NCI-H1436 treated with DMSO at 0.1 percent for 48 hours (cell line): ENCODE measurements at places on chromosomes 13 and 19.

DNA sequence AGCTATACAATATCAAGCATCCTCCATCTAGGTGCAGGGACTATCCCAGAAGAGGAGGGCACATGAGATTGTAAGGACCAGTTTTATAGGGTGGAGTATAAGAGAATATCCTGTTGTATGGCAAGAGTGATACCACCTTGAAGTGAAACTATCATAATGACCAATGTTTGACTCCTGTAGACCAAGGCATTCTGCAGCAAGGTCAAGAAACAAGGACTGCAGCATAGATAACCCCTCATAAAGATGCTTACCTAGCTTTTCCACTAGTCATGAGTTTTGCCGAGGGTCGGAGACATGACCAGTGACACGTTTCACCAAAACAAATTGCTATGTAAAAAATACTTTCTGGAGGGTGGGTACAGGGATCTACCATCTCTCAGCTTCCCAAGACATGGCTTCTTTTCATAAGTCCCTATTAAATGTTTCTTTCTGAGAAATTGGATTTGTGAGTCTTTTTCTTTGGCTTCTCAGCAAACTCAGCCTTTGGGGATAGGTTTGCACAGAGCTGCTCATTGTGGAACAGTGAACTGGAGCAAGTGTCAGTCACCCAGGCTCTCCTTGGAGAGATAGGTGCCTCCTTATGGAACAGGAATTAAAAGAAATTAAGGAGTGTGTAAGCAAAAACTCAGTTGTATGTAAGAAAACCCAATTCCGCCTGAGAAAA is 28.2 kb upstream of the CYSLTR2 start:
- DNase-seq, result no peak

GRCh38 chr19:55118401-55118991 is 1.1 kb upstream of the PPP1R12C start:
- no peak for DNase-seq

GRCh38 chr19:44623080-44623479 is 9.7 kb downstream of the IGSF23 start:
- no peak for DNase-seq

- no peak for DNase-seq
Measured at GRCh38 chr19:50534478-50534877, 20.8 kb upstream of the ASPDH start.

DNA sequence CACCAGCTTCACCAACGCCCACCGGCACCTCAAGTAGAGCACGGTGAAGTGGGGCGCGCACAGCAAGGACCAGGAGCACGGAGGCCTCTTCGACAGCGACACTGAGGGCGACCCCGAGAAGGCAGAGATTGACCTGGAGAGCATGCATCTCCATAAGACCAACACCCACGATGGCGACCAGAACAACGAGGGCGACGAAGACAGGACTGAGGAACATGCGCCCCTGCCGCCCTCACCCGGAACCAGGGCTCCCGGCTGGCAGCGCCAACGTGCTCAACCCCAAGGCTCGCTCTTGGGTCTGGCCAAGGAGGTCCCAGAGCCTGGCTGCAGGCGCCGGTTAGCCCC is 18.5 kb upstream of the RNF17 start:
- no peak for DNase-seq
